Right atrium auricular region (tissue), 2 donors: ENCODE measurements at places on chromosomes 6 and 20. TPM values are rescaled to one million over a fixed set of nuclear protein-coding genes. Genes with fewer than 3 reads are reported as not detected.

- H3K36me3 ChIP-seq, result no peaks in the 10 kb centered on the region
- no peaks in the 10 kb centered on the region for H3K27me3 ChIP-seq
- peak overlapping the region; percentile 64 for H3K4me3 ChIP-seq
Observed at GRCh38 chr6:26170951-26171841, 84.0 kb downstream of the HFE start.

The GSTA2 gene
- total RNA-seq, result not detected

The FRK gene
- total RNA-seq, result 2.7 TPM

GRCh38 chr6:31559958-31560696 lies 12.0 kb upstream of the LTA start:
- peak; percentile 74 for DNase-seq
- peak overlapping the region; percentile 53 for H3K27ac ChIP-seq
- H3K4me1 ChIP-seq, result no peaks in the 10 kb centered on the region

GRCh38 chr6:43904311-43905123 lies 134.5 kb downstream of the VEGFA start:
- H3K4me1 ChIP-seq, result no peaks in the 10 kb centered on the region
- no peaks in the 10 kb centered on the region for H3K36me3 ChIP-seq

- H3K36me3 ChIP-seq, result no peaks in the 10 kb centered on the region
- DNase-seq, result peak; percentile 55
- no peaks in the 10 kb centered on the region for H3K27me3 ChIP-seq
- no peak overlapping the region for H3K4me3 ChIP-seq
Observed at GRCh38 chr20:1327827-1328679, 886 bp downstream of the SDCBP2 start.

- no peaks in the 10 kb centered on the region for H3K36me3 ChIP-seq
- H3K4me3 ChIP-seq, result no peak overlapping the region
- no peak for DNase-seq
- H3K27ac ChIP-seq, result no peak overlapping the region
Observed at GRCh38 chr20:16615199-16615598, 42.0 kb upstream of the KIF16B start.

DNA sequence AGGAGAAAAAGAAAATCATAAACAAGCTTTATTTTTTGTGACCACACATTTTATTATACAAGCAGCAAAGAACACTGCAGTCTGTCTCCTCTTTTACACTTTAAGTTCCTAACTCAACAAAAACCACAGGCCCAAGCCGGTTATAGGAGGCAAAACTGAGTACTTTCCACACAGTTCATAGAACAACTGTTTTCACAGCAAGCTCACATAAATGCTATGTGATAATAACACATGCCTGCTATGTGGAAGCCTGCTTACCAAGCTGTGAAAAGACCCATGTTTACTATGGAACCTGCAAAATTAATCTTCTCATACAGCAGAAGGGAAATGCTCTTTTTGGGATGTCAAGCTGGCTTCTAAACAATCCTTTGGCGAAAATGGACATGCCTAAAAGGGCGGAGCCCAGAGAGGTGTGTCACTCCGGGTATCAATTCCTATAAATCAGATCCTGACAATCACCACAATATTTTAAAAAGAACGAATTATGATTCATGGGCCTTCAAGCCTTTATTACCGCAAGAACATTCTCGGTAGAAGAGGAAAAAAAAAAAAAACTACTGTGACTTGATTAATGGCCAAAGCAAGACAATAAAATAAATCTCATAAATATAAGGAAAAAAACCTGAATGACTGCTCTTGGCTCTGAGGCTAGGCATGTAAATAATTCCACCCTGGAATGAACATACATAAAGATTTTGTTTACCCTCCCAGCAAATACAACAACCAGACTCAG lies 2.6 kb downstream of the TRERF1 start:
- H3K4me1 ChIP-seq, result peaks cover 30% of the 10 kb centered on the region
- no peak overlapping the region for H3K27ac ChIP-seq
- H3K36me3 ChIP-seq, result no peaks in the 10 kb centered on the region
- DNase-seq, result no peak
- H3K4me3 ChIP-seq, result no peak overlapping the region

GRCh38 chr6:52498538-52499017 lies 78.3 kb downstream of the TRAM2 start:
- no peaks in the 10 kb centered on the region for H3K27me3 ChIP-seq
- peaks cover 51% of the 10 kb centered on the region for H3K4me1 ChIP-seq
- DNase-seq, result no peak
- peak overlapping the region; percentile 79 for H3K27ac ChIP-seq
- no peaks in the 10 kb centered on the region for H3K36me3 ChIP-seq

DNA sequence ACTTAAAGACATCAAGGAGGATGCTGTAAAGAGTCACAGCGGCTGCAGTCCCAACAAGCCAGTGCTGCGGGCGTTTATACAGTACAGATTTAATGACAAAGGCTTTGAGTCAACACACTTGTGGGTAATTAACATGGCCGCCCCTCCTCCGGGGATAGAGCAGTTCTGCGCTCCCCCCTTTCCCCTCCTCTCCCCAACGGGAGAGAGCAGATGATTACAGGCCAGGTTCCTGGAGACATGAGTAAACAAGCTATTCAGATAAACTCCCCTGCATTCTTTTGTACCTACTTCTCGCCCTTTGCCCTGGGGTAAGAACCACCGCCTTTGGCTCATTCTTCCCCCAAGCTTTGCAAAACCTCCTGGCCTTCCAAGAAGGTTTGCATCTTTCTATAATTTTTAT lies 23.6 kb upstream of the FABP7 start:
- no peaks in the 10 kb centered on the region for H3K4me1 ChIP-seq
- H3K27ac ChIP-seq, result no peak overlapping the region
- H3K36me3 ChIP-seq, result no peaks in the 10 kb centered on the region
- H3K4me3 ChIP-seq, result no peak overlapping the region
- no peak for DNase-seq

DNA sequence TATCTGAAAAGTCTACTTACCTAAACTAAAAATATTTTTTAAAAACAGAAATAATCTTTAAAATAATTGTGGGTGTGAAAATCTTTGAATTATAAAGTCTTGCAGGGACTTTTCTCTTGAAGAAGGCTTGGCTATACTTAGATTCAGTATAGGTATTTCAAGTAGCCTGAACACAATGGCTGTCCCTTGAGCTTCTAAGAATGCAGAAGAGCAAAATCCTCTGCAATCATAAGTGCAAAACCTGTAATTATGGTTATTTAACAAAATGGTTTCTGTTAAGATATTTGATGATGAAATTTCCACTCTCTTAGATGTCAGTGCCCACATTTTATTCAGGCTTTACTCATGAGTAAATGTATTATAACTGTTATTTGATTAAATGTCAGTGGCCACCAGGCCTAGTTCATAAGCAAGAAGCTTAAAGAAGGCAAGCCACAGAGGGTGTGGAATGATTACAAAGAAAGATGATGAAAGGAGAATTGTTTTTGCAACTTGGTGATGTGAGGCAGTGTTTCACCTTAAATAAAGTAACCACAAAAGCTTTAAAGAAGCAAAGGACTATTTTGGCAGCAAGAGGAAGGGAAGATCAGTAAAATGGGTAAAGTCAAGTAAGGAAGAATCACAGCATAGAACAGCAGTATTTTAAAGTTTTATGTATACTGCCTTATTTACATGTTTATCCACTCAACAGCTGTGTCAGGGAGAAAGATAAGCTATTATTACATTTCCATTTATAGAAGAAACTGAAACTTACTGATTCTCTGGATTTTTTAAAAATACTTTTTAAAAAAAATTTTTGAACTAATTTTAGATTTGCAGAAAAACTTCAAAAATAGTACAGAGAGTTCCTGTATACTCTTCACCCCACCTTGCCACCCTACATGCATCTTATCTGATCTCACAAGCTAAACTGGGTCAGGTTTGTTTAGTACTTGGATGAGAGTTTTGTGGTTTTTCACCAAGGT lies 351.2 kb upstream of the RUNX2 start:
- H3K27ac ChIP-seq, result no peak overlapping the region
- H3K27me3 ChIP-seq, result no peaks in the 10 kb centered on the region
- DNase-seq, result no peak
- H3K4me3 ChIP-seq, result no peak overlapping the region
- H3K4me1 ChIP-seq, result no peaks in the 10 kb centered on the region
- no peaks in the 10 kb centered on the region for H3K36me3 ChIP-seq

DNA sequence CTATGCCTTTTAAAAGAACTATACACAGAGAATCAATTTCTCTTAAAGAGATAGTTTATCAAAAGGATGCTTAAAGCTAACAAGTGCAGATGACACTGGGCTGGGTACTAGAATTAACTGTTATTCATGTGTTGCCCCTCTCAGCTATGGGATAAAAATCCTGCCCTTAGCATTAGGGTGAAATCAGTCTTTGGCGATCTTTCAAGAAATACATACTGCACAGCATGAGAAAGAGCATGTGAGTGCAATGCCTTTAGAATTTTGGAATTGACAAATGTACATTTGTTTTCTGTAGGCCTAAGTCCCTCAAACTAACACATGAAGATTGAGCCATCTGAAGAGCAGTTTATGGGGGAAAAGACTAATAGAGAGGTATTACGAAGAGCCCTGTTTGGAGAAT lies 115.4 kb downstream of the ZFP64 start:
- no peak overlapping the region for H3K27ac ChIP-seq
- H3K36me3 ChIP-seq, result no peaks in the 10 kb centered on the region
- DNase-seq, result no peak

DNA sequence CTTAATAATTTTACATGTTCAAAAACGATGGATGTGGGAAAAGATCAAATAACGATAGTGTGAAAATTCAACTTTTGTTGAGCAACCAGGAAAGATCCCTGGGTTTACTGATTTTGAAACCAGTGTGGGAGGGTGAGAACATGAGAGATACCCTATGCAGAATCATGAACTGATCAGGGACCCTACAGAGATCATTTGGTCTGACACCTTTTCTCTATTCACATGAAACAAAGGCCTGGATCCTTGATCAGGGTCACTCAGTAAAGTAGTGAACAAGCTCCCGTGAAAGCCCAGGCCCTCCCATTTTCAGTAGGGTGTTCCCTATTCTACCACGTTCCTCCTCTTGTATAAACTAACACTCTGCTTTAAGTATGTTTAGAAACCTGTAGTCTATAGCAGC lies 60.5 kb upstream of the DUSP22 start:
- H3K4me1 ChIP-seq, result no peaks in the 10 kb centered on the region

The PACRG gene
- 21.3 TPM for total RNA-seq

The TAAR6 gene
- total RNA-seq, result not detected

The LHFPL5 gene
- total RNA-seq, result not detected

DNA sequence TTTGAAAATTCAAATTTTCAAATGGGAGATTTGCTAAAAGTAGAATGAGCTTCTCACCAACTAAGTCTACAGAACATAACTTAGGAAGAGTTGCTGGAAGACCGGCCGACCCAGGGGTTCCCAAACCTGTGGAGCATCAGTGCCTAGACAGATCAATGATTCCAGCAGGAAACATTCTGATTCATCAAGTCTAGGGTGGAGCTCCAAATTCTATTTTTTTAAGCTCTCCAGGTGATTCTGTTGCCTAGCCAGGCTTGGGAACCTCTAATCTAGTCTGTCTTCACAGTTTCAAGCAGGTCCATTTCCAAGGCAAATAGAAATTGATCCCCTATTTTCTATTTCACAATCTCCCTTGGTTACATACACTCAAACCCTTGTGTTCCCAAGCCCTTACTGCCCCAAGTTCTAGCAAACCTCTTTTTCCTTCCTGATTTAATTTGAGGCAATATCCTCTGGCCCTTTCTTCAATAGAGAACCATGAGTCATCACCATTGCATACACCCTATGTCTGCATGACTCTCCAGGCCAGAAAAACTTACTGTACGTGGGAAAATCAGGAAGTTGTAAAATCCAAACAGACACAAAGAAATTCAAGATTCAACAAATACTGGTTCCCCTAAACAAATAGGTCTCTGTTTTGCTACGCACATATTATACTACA lies 8.9 kb downstream of the ATXN1 start:
- H3K27me3 ChIP-seq, result no peaks in the 10 kb centered on the region
- no peak overlapping the region for H3K27ac ChIP-seq
- no peak for DNase-seq
- peaks cover 59% of the 10 kb centered on the region for H3K4me1 ChIP-seq

DNA sequence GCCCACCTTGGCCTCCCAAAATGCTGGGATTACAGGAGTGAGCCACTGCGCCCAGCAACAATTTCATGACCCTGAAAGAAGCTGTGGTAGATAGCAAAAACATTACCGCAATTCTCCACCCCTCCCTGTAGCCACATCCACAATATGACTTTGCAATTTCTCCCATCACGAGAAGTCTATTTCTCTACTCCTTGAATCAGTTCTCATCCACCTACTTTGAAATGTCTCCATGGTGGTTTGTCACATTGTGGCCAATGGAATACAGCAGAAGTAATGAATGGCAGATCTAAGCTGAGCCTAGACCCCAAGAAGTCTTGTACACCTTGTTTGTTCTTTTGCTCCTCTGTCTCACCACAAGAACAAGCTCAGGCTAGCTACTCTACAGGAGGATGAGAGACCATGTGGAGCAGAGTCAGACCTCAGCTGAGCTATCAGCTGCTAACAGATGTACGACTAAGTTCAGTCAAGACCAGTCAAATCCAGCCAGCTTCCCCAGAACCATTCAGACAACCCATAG lies 6.3 kb downstream of the OXT start:
- H3K4me3 ChIP-seq, result no peak overlapping the region
- no peak overlapping the region for H3K27ac ChIP-seq
- no peaks in the 10 kb centered on the region for H3K4me1 ChIP-seq
- DNase-seq, result no peak
- H3K36me3 ChIP-seq, result no peaks in the 10 kb centered on the region

DNA sequence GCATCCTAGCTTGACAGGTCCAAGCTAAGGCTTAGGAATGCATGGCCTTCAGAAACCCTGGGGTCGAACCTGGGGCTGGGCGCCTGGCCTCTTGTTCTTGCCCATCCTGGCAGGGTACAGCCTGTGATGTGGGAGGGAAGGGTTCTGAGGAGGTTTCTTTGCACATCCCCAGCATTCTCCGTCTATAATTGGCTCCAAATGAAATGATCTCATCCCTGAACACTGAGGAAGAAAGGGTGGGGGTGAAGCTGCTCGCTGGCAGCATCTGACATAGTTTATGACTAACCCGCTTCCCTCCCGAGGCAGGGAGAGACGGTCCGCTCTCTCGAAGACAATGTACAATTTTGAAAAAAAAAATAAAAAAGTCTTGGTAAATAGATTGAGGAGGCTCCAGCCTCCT lies 67.1 kb upstream of the ZNFX1 start:
- no peaks in the 10 kb centered on the region for H3K4me1 ChIP-seq
- DNase-seq, result peak; percentile 78

DNA sequence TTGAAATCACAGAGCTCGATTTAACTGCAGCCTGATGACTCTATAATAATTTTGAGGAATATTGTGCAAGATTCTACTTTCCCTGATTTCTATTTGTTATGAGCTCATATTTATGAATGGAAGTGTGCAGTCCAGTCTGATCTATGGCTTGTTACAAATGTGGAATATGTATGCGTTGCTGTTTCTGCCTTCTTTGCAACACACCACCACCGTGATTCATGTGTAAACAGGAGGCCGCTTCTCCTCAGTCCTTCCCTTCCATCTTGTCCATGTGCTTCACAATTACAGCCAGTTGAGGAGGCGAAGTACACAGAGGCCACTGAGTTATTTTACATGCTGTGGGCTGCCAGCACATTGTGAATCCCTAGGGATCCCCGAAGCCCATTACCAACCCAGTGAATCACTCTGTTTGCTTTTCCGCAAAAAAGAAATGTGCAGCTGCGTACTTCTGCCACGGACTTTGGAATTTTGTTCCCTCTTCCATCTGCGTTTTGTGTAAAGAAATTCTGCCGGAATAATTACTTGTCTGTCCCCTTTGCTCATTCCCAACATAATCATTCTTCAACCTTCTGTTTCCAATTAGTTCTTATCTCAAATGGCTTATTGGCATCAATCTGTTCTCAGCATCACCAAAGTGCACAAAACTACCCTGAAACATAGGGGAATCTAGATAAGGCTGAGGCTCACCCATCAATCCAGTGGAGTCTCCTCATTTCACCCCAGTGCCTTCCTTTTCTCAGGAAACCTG lies 551.6 kb upstream of the CITED2 start:
- no peaks in the 10 kb centered on the region for H3K36me3 ChIP-seq
- H3K27me3 ChIP-seq, result no peaks in the 10 kb centered on the region
- no peaks in the 10 kb centered on the region for H3K4me1 ChIP-seq
